ENCODE measurements at places on chromosomes 7 and 10.

GRCh38 chr10:82089327-82089726, 214.3 kb downstream of the NRG3 start:
- DNase-seq: no peak

DNA sequence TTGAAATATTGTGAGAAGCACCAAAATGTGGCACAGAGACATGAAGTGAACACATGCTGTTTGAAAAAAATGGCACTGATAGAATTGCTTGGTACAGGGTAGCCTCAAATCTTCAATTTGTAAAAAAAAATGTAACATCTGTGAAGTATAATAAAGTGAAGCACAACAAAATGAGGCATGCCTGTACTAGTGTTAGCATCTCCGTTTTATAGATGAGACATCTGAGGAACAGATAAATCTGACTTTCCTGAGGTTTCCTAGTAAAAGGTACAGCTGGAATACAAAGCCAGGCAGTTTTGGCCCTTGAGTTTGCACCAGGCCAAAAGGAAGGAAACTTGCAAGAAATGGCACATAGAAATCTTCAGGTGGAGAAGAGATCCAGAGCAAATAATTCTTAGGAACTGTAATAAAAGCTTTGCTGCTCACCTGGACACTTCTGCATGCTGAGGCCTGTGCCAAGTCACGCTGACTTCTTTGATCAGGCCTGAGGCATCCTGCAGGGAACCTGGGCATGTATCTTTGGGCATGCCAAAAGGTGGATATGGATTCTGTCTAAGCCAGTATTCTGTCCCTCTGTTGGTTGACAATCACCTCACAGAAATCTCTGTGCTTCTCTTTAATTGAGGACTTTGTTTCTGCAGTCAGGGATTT, 251.5 kb upstream of the PLPP4 start:
- no peak for DNase-seq

GRCh38 chr7:89104748-89105685, 309.5 kb upstream of the TEX47 start:
- no peak for DNase-seq

- no peak for DNase-seq
Observed at GRCh38 chr7:128203710-128204214, 37.3 kb upstream of the LEP start.

DNA sequence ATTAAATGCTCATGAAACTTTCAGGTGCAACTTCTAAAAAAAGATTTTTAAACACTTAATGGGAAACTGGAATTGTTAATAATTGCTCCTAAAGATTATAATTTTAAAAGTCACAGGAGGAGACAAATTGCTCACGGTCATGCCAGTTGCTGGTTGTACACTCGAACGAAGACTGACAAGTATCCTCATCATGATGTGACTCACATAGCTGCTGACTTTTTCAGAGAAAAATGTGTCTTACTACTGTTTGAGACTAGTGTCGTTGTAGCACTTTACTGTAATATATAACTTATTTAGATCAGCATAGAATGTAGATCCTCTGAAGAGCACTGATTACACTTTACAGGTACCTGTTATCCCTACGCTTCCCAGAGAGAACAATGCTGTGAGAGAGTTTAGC, 79.3 kb downstream of the ITGB8 start:
- no peak for DNase-seq

- DNase-seq: no peak
Observed at GRCh38 chr10:77338143-77338542, 299.5 kb downstream of the KCNMA1 start.

DNA sequence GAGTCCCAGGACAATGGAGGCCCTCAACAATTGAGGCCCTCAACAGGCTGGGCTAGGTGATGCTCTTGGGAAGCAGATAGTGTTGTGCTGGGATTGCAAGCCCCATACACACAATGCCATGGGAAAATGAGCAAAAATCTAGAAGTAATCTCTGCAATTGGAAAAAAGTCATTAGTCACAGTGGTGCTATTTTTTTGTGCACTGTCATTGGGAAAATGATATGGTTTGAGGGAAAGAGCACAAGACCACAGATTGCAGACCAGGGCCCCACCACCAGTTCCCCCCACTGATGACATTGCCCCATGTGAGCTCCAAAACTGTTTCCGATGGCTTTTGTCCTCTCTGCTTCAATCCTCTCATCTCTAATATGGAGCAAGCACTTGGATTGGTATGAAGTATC, 1.9 kb downstream of the KCTD7 start:
- DNase-seq: no peak

- DNase-seq: no peak
Observed at GRCh38 chr10:69333205-69333604, 54.9 kb downstream of the HK1 start.

DNA sequence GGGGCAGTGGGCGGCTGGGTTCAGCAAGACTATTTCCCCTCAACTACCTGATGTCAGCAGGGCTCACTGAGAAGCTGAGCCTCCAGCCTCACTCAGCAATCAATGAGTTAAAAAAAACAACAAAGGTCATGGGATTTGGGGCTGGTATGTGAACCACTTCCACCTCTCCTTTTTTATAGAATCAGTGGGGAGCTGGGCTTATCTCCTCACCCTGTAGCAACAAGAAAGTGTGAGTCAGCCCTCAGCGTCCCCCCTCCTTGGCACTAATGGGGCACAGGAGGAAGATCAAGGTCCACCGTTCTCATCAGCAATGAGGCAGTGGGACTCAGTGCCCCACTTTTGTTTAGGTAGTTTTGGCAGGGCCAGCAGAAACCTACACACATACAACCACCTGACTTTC, 823.5 kb upstream of the POM121L12 start:
- no peak for DNase-seq

GRCh38 chr7:95549818-95550529, 46.3 kb downstream of the PDK4 start:
- DNase-seq: no peak

DNA sequence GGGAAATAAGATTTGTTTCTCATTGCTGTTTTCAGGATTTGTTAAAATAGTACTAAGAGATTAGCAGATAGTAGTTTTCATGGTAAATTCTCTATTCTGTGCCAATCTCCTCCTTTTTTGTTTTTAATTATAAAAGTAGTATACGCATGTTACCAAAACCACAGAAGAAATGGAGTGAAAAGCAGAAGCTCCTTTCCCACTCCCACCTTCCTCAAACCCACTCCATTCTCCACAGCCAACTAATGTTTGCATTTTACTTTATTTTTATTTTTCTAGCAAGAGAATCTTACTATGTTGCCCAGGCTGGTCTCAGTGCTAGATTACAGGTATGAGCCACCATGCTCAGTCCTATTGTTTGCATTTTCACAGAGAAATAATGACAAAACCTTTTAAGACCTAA, 4.5 kb upstream of the LRMDA start:
- DNase-seq: no peak

DNA sequence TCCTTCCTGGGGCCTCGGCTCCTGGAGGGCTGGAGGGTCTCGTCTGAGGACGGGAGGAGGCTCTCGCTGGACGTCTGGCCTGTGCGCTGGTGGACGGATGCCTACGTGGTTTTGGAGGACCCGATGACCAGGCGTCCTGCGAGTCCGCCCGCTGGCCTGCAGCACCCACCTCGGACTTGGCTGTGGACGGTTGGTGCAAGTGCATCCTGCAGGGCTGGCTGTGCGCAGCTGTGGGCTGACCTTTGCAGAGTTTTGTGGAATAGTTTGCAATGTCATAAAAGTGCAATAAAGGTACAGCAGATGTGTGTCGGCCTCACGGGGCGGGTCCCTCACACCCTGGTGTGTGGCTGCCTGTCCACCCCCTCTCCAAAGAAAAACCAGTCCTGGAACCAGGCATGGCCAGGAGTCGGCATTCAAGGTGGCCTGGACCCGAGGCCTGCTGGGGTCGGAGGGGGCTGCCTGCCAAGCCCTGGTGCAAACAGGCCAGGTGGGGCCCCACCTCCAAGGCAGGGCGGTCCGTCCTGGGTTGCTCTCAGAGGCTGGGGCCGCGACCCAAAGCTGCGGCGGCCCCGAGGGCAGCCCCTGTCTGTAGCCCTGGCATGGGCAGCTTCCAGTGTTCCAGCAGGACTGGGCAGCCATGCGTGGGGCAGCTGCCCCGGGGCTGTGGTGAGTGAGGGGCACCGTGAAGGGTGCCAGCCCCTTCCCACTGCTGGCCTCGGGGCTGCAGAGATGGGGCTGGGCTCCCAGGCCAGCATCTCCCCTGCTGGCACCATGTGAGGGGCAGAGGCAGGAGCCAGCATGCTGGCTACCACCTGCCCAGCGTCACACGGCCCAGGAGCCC, 29.3 kb upstream of the FOXL3 start:
- no peak for DNase-seq

- no peak for DNase-seq
Observed at GRCh38 chr7:28575241-28575643, 162.9 kb downstream of the CREB5 start.

- DNase-seq: peak; percentile 63
Observed at GRCh38 chr10:70272925-70273316, 10.9 kb downstream of the NPFFR1 start.

DNA sequence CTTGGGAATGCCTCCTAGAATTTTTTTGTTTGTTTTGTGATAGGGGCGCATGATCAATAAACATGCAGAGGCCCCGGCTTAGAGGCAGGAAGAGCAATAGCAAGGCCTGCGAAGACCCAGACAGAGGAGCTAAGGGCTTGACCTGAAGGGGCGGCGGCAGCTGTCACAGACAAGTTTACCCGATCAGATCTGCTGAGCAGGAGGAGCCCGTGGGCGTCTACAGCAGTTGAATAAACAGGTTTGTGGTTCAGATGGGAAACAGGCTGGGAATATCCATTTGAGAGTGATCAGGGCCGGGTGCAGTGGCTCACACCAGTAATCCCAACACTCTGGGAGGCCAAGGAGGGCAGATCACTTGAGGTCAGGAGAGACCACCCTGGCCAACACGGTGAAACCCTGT, 126.0 kb upstream of the CALN1 start:
- no peak for DNase-seq

DNA sequence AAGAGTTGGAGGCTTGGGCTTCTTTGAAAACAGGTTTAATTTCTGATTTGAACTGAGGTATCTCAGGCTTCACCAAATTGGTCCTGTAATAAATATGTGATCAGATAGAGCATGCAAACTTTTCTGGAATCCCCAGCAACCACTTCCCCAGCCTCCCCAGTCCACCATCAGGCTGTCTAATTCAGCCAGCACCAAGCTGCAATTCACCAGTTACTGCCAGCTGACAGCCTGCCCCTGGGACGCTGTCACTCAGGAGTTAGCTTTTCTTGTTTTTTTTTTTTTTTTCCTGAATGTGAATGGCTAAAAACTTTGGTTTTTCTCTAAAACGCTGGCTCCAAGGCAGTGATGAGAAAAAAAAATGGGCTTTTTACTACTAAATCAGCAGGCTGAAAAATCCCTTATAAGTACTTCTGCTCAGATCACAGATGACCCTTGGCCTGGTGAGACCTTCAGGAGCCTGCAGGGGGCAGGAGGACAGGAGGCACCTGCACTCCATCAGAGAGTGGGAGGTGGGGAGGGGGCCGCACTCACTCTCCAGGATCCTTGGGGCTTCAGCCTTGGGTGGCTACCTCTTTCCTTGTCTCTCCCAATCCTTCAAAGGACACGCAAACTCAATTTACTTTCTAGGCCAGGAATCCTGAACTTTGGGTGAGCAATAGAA, 349.4 kb downstream of the GATA3 start:
- DNase-seq: no peak

DNA sequence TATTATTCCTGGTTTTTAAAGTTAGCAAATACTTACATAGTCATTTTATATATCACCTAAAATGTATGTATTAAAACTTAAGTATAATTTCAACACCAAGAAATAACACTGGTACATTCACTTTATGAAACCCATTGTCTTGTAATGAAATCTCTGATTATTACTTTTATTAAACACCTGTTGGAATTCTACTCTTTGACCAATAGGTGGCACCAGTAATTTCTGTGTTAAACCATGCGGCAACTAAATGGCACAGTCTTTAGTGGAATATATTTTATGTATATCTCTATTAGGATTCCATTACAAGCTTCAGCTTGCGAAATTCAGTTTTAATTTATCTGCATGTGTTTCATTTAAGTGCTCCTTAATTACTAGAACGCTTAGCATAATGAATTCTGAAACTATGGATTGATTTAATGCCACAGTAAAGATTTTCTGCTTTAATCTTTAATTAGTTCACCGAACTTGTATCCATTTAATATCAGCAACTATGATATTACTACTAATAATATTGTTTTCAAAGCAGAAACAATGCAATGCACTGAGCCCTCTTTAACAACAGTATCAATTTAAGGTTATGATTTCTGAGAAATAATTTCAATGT, 181.3 kb downstream of the MAGI2 start:
- DNase-seq: no peak

GRCh38 chr7:108789451-108789850, 219.8 kb downstream of the DNAJB9 start:
- no peak for DNase-seq

DNA sequence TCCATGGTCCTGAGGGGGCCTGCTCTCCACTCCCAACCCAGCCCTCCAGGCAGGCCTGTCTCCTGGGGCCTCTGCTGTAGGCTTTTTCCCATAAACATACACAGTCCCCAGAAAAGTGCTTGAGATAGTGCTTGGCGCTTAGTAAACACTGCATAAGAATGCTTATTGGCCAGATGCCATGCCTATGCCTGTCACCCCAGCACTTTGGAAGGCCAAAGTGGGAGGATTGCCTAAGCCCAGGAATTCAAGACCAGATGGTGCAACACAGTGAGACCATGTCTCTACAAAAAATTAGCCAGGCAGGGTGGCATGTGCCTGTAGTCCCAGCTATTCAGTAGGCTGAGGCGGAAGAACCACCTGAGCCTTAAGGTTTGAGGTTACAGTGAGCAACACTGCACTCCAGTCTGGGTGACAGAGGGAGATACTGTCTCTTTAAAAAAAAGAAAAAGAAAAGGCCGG, 24.6 kb upstream of the ASL start:
- no peak for DNase-seq

GRCh38 chr10:126538439-126539135, 131.9 kb downstream of the C10orf90 start:
- DNase-seq: no peak

All from natural killer cell treated with Interleukin-12 subunit alpha and Interleukin-12 subunit beta and Interleukin-15 and Interleukin-18, amount 100 ng/mL, for 72 hours (primary cell).